ENCODE measurements at places on chromosomes 13 and 19.

DNA sequence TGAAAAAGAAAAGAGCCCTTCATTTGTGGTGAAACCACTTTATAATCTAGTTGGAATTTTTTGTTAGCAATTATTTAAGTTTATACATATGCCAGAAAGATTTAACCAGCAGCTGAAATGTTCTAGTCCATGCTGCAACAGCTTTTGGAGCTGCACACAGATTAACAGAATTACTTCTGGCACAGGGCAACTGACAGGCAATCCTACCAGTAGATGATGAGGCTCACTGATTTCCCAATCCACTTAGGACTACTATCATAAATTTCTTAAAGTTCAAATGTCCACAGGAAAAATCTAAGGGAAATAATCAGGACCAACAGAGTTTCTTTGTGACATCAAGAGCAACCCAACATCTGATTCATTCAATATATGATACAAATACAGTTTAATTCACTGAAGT, 78.8 kb downstream of the CRYL1 start:
- DNase-seq, result no peak

- DNase-seq, result no peak
These were observed 35.7 kb upstream of the DPRX start for GRCh38 chr19:53596056-53596455.

GRCh38 chr19:11251217-11251616, 11.1 kb downstream of the DOCK6 start:
- DNase-seq, result no peak

GRCh38 chr13:40352380-40352778, 314.1 kb downstream of the FOXO1 start:
- DNase-seq, result no peak

GRCh38 chr13:50722440-50723125, 120.9 kb downstream of the DLEU7 start:
- no peak for DNase-seq

- DNase-seq, result no peak
These were observed 17.5 kb downstream of the DDX39A start for GRCh38 chr19:14401468-14402195.

DNA sequence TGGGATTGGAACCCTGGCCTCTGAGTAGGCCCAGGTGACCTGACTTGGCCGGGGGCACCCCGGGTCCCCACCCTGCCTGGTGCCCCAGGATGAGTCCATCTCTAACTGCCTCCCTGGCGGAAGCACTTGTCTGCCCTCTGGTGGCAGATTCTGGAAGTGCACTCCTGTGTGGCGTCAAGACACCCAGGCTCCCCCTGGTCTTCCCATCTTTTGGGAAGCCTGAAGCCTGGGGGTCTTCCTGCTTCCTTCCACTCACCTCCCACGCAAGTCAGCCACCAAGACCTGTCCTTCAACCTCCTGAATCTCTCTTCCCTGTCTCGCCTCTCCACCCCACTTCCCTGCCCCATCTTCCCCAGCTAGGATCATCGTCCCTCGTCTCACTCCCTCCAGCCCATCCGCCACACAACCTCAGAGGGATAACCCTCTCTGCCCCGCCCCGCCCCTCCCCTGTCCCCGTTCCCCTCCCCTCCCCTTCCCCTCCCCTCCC, 7.4 kb downstream of the RABAC1 start:
- peak; percentile 14 for DNase-seq

GRCh38 chr19:47275791-47276461, 1.2 kb downstream of the INAFM1 start:
- DNase-seq, result no peak

GRCh38 chr13:32150239-32150638, 118.7 kb downstream of the FRY start:
- DNase-seq, result no peak

DNA sequence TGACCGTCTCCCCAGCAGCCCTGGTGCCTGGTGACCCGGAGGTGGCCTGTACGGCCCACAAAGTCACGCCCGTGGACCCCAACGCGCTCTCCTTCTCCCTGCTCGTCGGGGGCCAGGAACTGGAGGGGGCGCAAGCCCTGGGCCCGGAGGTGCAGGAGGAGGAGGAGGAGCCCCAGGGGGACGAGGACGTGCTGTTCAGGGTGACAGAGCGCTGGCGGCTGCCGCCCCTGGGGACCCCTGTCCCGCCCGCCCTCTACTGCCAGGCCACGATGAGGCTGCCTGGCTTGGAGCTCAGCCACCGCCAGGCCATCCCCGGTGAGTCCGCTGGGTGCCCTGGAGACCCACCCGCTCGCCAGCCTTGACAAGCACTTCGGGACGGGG, 2.2 kb downstream of the MADCAM1 start:
- no peak for DNase-seq

GRCh38 chr19:44142059-44142433, 692 bp downstream of the ZNF234 start:
- DNase-seq, result no peak

- no peak for DNase-seq
These were observed 1.7 kb upstream of the ADM5 start for GRCh38 chr19:49687566-49688316.

DNA sequence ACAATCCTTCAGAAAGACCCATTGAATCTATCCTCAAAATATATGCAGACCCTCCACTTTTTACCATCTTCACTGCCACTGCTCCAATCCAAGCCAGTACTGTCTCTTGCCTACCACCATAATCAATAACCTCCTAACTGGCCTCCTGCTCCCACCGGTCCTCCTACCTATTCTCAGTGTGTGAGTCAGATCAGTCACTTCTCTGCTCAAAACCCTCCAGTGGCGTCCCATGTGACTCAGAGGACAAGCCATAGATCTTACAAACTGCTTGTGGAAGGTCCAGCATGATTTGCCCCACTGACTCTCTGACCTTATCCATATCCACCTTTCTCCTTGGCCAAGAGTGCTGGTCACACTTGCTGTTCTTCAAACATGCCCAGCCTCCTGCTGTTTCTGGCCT, 23.4 kb upstream of the MBNL2 start:
- DNase-seq, result no peak

DNA sequence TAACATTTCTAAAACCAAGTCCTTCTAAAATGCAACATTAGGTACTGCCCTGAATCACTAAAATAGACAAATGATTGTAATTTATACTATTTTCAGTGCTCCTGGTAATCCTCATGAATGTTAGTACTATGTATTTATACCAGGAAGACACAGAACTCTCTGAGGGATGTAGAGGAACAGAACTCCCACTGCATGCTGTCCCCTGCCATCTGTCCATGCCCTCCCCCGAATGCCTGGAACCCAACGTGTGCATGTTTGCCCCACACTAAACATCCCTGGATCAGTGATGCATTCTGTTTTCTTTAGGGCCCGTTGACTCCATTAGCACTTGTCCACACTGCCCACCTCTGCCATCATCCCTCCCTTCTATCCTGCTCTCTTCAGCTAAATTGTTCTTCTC, 26.5 kb downstream of the ENOX1 start:
- DNase-seq, result no peak

DNA sequence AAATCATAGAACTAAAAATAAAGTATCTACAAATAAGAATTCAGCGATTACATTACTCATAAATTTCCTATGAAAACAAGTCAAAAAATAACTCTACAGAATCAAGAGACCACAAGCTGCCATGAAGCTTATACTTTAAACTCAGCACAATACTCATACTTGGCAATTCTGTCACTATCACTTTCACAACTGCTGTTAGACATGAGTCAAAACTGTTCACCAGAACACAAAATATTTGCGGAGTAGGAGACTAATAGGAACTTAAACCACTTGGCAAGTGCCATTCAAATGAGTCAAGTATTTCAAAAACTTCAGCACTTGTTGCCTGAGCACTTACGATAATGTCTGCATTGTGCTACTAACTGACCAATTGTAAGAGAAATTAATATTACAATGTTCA, 387.8 kb upstream of the GPC6 start:
- no peak for DNase-seq

GRCh38 chr19:3135961-3136683, at the start of gene GNA15:
Gene GNA15 (plus strand): TSS chr19:3136033. CDS start chr19:3136451, 418 bp downstream.
- no peak for DNase-seq

GRCh38 chr19:40976134-40976533, 14.9 kb upstream of the CYP2B6 start:
- no peak for DNase-seq

DNA sequence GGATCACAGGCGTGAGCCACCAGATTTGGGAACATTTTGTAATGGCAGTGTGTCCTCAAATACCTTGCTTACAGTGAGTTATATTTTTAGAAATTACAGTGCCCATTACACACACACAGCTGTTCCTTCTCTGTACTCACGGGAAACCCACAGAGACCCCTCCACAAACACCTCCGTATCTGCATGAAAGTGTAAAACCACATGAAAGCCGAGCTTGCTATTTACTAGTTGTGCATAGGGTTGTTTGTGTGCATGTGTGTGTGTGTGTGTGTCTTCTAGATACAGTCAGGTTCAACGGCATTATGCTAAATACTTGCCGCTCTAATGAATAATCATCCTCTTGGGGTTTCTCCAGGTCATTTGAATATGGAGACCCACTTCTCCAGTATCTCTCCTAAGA, 22.3 kb upstream of the LILRA2 start:
- DNase-seq, result no peak

GRCh38 chr13:59531571-59532091, 632.1 kb downstream of the DIAPH3 start:
- DNase-seq, result peak; percentile 7

DNA sequence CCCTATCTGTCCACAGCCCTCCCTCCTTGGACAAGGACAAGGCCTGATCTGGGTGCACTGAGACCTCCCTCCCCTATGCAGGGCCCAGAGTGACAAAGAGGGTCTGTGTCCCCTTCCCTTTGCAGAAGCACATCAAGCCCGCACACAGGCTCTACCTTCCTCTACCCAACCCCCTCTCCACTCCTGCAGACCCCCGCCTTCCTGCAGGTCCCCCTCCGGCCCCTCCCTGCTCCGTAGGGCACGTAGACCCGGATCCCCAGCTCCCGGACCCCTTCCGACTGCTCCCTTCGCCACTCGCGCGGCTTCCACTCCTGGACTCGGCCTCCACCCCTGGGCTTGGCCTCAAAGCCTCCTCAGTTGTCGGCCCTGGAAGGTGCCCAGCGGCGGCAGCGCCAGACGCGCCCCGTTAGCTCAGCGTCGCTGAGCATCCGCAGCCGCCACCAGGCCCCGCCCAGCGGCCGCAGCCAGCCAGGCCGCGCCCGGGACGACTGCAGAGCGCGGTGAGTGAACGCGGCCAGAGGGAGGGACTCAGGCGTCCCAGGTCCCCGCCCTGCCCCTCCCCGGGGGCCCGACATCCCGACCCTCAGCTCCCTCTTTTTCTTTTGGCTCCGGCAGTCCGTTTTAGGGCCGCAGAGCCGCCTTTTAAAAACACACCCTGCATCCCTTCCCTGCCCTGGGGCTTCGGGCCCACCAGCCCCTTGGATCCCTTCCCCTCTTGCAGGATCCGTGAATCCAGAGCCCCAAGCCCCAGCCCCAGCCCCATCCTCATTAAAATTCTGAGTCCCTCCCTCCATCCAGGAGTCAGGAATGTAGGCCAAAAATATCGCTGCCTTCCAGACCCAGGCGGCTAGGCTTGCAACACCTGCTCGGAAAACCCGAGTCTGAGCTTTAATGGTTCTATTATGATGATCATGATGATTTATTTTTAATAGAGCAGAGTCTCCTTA, 1.5 kb upstream of the MYADM start:
- DNase-seq, result no peak

GRCh38 chr13:47168618-47169017, 271.8 kb upstream of the HTR2A start:
- DNase-seq, result no peak

GRCh38 chr13:44117351-44117750, 237.6 kb downstream of the LACC1 start:
- DNase-seq, result no peak

DNA sequence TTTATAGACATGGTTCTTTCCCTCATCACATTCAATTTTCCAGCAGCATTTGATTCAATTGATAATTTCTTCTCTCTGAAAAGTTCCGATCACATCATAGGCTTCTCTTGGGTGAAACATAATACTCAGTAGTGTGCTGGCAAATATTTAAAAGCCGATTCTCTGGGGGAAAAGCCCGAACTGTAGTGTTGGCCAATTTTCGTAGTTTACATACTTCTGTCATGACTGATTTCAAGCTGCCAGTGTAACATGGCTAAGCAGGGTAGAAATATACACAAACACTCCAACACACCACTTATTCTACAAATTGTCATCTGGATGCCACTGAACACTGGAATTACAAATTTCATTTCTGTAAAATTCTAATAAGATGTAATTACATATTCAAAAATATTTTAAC, 56.1 kb upstream of the FREM2 start:
- no peak for DNase-seq

GRCh38 chr13:41847216-41847615, 113.7 kb downstream of the VWA8 start:
- DNase-seq, result no peak

- DNase-seq, result no peak
These were observed 606.9 kb downstream of the PCDH9 start for GRCh38 chr13:66623129-66623820.

GRCh38 chr19:42175952-42176648, 41.4 kb downstream of the DEDD2 start:
- no peak for DNase-seq

GRCh38 chr19:40783711-40784110, 5.7 kb downstream of the RAB4B start:
- DNase-seq, result no peak

DNA sequence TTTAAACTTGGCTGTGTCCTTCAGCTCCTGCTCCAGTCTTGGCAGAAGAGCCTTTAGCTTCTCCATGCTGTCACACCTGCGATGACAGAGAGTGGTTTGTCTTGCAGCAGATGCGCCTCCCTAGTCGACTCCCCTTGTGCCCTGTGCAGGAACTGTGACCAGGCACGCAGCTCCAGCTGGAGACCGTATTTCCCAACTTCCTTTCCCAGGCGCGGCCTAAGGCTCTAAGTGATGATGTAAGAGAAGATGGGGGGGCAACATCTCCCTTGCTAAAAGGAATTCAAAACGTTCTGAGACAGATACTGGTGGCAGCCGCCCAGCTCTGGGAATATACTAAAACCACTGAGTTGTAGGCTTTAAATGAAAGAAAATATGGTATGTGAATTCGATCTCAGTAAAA, 16.3 kb downstream of the DCUN1D2 start:
- no peak for DNase-seq

DNA sequence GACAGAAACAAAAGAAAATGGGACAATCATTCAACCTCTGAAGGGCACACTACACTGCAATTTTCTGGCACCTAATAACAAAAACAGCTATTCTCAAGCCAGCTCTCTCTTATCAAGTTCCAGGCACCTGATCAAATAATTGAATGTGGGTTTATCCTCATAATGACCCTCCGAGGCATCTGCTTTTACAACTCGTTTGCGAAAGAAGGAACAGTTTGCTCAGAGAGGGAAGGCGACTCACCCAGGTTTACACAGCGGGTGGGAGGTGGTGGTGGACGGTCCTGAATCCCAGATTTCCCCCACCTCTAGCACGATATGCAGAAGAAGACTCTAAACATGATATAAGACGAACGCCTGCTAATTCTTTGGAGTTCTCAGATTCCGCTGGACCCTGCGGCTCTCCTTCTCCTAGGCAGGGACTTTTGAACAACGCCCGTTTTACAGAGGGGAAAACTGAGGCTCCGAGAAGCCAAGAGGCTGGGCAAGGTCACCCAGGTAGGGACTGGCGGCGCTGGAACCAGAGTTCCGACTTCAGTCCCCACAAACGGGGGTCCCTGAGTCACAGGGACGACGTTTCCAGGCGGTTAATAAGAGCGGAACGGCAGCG, 641 bp downstream of the SGTA start:
- DNase-seq, result no peak

GRCh38 chr19:8257052-8257443, 47.9 kb downstream of the CERS4 start:
- DNase-seq, result no peak

All from NCI-H510A (cell line).